NCI-H1092 (cell line): ENCODE measurements at places on chromosomes 3 and 15.

GRCh38 chr3:10392244-10392643 lies 71.3 kb upstream of the SEC13 start:
- DNase-seq: no peak

DNA sequence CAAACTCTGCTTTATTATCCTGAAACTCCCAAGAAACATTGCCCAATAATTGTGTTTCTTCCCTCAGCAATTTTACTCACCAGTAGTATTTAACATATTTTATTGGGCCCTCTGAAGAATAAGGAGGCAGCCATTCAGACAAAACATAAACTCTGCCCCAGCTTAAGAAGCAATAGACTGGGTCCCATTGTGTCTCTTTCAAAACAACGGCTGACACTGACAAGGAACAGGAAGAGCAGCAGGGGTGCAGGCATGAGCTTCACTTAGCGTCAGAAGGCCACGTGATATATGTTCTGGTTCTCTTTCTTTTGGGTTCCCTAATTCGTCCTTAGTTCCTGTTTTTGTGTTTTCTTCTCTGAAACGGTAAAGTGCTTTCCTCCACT lies 242.3 kb downstream of the FHIT start:
- no peak for DNase-seq

- no peak for DNase-seq
Measured at GRCh38 chr3:39176025-39176714, 16.2 kb downstream of the XIRP1 start.

DNA sequence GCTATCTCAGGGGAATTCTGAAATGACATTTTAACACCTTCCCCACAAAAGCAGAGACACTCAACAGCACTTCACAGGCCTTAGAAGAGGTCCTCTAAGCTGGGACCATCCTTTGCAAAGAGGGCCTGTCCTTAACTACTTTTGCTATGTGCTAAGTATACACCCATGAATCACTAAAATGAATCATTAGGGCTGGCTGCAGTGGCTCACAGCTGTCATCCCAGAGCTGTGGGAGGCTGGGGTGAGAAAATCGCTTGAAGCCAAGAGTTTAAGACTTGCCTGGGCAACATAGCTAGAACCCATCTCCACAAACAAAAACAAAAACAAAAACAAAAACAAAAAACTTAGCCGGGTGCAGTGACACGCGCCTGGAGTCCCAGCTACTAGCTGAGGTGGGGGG lies 53.9 kb upstream of the MELTF start:
- no peak for DNase-seq

DNA sequence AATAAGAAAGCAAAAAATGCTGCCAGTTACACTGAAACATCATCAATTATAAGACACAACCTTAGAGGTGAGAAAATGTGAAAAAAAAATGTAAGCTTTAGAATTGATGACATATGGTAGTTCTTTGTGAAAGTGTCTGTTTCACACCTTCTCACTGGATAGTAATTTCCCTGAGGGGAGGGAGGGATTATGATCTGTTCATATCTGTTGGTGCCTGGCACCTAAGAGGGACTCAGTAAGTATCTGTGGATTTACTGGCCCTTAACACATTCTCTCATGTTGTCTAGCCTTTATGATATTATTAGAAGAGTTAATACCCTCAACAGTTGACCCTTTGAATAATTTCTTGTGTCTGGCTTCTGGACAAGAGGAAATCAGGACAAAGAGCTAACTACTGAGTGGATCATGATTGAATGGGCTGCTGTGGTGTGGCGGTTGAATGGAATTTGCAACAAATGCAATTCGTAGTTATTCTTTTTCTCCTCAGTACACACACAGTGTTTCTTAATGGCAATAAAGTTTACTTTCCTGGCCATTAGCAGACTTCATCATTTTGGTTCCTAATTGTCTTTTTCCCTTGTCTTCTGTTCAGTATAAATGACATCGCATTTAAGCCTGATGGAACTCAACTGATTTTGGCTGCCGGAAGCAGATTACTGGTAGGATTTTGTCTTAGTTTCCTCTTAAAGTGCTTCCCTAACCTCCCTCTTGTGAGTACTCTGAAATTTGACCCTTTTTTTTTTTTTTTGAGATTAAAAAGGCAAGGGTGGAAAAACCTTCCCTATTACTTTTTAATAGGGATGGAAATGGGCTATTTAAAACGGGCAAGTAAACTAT lies 9.5 kb downstream of the IFT122 start:
- DNase-seq: no peak

- no peak for DNase-seq
Measured at GRCh38 chr3:122794779-122795673, at the start of gene SLC49A4. SLC49A4 (plus strand) TSS chr3:122795069; CDS start chr3:122795193, 124 bp downstream.

DNA sequence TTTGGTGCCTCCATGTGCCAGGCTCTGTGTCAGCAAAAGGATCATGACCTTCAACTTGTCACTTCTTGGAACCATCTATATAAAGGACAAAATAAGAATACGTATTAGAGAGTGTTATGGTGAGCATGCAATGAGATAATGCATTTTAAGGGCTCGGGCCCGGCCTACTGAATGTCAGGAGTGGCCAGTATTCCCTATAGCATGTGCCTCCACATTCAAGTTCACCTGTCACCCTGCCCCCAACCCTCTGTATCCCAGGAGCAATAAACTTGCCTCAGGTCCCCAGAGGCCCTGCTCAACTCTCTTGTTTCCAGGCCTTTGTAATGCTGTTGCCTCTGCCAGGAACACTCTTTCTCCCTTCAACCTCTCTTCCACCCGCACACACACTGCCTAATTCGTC lies 90.2 kb upstream of the SLC6A11 start:
- DNase-seq: no peak

DNA sequence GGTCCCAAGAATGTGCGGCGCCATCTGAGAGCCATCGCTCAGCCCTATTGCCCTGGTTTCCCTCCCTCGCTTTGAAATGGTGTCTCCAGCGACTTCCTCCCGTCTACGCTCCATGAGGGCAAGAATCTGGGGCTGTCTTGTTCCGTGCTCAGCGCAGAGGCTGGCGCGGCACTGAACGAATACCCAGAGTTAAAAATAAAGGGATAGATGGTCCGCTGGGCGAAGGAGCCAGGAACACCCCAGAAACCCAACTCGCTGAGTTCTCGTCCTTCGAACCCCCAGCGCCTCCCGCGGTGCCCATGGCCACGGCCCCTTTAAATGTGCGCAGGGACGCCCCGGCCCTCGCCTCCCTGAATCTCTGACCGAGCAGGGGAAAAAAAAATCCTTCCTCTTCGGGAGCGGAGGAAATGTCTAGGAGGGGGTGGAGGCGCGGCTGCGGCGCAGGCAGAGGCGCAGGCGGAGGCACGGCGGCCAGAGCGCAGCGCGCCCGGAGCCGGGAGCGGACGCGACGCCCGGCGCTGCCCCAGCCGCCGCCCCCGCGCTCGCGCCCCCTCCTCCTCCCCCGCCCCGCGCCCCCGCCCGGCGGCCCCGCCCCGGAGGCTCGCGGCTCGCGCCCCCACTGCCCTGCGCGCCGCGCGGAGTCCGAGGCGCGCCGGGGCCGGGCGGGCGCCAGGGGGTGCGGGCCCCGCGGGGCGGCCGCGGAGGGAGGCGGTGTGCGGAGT lies 8.5 kb upstream of the FGD5 start:
- no peak for DNase-seq

DNA sequence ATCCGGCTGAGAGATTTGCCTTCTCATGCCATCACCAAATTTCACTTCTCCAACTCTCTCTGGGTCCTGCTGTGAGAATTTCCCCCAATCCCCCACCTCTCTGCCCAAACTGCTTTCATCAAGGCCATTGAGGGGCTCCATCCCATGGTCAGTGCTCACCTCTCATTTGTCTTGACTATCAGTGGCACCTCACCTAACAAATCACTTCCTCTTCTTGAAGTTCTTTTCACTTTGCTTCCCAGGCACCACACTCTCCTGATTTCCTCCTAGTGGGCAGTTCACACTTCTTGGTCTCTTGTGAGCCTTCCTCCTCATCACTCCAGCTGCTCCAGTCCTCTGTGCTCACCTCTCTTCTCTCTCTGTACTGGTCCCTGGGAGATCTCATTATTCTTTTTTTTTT lies 169.6 kb downstream of the OPA1 start:
- no peak for DNase-seq
